ENCODE measurements at places on chromosomes 1 and 21. TPM values are rescaled to one million over a fixed set of nuclear protein-coding genes. Genes with fewer than 3 reads are reported as not detected.

TMEM51 gene
- total RNA-seq = 6.3 TPM

PBX1 gene
- 23.4 TPM for total RNA-seq

CHI3L2 gene
- 2.1 TPM for total RNA-seq

- DNase-seq = no peak
These were observed 51.3 kb downstream of the MAST2 start for GRCh38 chr1:45854724-45855123.

DNA sequence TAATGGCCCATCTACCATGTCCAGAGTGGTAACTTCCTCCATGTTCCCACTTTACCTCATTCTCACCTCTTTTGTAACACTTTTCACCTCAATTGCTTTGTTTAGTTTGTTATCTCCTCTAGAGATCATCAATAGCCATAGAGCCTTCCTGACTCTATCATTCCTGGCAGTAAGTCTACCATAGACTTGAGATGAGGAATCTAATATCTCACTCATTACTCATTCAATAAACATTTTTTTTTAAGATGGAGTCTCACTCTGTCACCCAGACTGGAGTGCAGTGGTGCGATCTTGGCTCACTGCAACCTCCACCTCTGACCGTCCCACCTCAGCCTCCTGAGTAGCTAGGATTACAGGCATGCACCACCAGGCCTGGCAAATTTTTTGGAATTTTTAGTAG is 7.1 kb downstream of the NMNAT2 start:
- no peak for DNase-seq

DNA sequence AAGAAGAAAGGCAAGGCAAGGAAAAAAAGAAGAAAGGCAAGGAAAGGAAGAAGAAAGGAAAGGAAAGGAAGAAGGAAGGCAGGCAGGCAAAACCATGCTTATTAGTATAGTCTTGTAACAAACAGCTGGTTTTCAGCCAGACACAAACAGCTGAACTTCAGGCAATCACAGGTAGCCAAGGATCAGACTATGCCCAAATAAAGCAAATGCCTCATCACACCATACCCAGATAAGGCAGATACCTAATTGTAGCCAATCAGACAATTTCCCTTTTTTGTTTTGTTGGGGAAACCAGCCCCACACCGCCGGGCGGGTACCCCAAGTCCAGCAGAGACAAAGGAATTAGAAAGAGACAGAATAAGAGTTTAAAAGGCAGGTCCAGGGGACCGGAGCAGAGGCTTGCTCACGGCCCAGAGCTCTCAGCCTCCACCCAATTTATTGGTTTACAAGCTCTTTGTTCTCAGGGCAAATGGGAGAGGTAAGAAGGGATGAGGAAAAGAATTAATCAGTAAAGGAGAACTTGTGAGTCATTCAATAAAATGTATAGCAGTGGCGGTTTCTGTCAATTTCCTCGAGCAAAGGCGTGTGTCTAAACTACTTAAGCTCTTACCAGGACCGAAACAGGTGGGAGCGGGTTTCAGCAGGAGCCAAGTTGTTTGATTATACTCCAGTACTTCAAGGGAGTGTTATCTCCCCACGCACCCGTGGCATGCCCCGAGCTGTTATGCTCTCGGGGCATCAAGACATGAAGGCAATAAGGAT is 886.8 kb downstream of the KCNT2 start:
- DNase-seq = no peak

DNA sequence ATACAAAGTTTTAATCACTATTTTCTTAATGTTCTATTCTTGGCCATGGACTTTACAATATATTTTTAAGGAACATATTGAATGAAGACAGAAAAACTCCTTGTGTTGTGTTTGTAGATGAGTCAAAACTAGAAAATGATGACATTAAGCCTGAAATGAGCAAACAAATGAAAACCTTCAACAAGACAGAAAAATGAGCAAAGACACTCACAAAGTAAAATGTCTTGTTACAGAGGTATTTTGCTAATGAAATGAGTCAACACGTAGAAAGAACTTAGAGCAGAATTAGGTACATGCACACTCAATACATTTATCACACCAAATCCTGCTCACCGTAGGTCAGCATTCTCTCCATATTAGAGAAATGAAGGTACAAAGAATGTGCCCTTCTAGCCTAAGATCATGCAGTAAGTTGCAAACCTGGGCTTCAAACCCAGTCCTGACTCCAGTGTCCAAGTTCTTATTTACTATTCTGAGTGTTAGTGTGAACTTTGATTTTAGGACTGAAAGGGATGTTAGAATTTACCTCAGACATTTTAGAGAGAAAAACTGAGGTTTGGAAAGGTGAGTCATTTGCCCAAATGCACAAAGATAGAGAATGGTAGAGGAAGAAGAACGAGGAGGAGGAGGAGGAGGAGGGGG is 133.9 kb upstream of the SGIP1 start:
- DNase-seq = no peak

GRCh38 chr1:8529901-8530300 is 212.0 kb downstream of the SLC45A1 start:
- no peak for DNase-seq

DNA sequence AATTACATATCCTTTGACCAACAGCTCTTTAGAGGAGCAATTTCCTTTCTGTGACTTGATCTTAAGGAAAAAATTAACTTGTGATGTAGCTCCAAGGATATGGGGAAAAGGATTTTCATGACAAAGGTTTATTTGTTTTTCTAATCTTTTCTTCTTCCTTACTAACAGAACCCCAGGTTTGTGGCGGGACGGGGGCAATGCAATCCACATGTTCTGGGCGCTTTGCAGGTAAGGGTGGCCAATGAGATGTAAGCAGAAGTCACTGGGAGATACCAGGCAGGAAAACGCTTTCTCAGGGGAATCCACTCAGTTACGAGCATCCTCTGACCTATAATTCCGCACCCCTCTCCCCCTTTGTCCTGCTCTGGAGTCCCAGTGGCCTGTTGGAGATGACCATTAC is 122.0 kb downstream of the MRPS6 start:
- no peak for DNase-seq

- peak; percentile 69 for DNase-seq
These were observed 3.9 kb upstream of the NUAK2 start for GRCh38 chr1:205325334-205325884.

DNA sequence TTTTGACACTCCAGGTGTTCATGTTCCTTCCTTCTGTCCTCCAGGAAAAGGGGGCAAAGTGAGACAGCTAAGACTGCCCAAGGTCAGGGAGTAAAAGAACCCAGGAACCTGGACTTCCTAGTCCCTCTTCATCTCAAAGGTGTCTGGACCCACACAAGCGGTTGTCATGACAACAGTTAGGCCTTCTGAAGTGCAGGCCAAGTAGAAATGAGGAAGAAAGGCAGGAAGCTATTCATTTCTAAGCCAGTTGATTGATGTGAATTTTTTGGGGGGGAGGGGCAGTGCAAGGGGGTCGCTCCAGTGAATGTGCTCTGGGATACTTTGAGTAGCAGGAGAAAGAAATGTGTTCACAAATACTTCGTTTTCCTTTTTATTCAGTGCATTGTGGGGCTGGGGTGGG is 114.3 kb downstream of the NAV1 start:
- no peak for DNase-seq

- no peak for DNase-seq
These were observed 34.4 kb downstream of the TMCC2 start for GRCh38 chr1:205261946-205262691.

DNA sequence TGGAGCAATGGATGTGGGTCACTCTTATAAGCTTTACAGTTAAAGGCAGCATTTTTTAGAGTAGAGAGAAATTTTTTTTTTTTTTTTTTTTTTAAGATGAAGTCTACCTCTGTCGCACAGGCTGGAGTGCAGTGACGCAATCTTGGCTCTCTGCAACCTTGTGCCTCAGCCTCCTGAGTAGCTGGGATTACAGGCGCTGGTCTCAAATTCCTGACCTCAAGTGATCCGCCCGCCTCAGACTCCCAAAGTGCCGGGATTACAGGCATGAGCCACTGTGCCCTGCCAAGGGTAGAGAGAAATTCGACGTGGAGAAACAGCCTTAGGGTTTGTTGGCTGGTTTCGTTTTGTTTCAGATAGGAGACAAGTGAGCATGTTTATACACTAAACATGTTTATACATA is 594.2 kb upstream of the ADAMTS5 start:
- peak; percentile 73 for DNase-seq

DNA sequence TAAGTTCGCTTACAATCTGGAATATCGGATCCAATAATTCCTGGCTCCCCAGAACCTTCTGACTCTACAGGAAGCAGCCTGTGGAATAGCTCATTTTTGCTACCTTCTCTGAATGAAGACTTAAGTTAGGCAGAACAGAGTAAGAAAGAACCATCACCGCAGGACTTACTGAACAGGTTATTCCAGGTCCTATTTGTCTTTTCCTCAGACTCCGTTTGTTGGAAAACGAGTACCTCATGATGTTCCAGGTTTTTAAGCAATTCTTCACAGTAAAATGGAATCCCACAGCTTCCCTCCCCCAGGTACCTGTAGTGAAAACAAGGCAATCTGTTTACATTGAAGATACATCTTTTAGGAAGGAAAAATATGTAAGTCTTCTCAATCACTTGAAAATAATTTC is 59.8 kb downstream of the ADCY10 start:
- no peak for DNase-seq

GRCh38 chr1:9651220-9651564 is 339 bp upstream of the PIK3CD start:
- no peak for DNase-seq

Measured in upper lobe of left lung (tissue), 6 donors.